Upper lobe of right lung (tissue), 1 donor: ENCODE measurements at places on chromosomes 6 and 20.

DNA sequence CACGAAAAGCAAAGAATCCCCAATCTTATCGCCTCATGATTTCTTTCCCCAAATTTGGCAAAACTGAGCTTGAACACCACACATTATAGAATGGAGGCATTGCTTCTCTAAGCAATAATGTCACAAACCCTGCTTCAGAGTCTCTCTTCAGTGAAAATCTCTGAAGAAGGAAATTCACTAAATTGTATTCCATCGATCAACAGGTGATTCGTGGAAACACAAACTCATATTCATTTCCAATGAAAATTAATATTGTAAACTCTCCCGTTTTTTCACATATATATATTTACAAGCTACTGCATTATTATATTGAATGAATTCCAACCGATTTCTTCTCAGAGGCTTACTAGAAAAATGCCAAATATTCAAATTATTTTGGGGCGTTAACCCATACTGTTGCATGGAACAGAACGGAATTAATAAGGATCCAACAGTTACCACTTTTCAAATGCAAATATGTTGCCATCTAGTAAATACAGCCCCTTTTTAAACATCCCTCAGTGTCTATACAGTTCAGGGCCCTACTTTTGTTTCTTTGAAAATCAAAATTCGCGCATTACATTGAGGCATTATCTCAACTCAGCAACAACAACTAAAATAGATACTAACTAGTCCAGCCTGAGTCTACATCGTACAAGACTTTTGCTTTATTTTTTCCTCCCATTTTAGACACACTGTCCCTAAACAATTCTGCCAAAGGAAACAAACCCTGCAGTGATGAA, 1.3 kb downstream of the KIF13A start:
- H3K36me3 ChIP-seq, result no peaks in the 10 kb centered on the region
- peak overlapping the region; percentile 83 for H3K27ac ChIP-seq
- H3K4me3 ChIP-seq, result peak overlapping the region; percentile 66
- peaks cover 24% of the 10 kb centered on the region for H3K4me1 ChIP-seq

DNA sequence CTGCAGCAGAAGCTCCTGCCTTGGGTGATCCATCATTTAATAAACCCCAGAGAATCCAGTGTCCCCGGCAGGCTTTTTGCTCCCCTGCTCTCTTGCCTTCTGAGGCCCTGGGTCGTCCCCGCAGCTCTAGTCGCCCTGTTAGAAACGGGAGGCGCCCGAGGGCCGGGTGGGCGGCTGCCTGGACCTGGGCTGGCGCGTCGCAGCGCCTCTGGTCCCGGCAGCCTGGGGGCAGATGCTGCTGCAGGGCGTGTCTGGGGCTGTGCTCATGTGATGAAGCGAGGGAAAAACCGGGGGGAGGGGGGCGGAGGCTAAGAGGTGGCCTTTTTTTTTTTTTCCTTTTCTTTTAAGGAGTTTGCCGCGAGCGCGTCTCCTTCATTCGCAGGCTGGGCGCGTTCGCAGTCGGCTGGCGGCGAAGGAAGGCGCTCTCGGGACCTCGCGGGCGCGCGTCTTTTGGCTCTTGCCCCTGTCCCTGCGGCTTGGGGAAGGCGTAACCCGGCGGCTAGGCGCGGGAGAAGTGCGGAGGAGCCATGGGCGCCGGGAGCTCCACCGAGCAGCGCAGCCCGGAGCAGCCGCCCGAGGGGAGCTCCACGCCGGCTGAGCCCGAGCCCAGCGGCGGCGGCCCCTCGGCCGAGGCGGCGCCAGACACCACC, 394 bp downstream of the AKAP12 start:
- H3K4me1 ChIP-seq, result no peaks in the 10 kb centered on the region
- peak overlapping the region; percentile 78 for H3K27ac ChIP-seq
- H3K4me3 ChIP-seq, result peak overlapping the region; percentile 62
- H3K36me3 ChIP-seq, result no peaks in the 10 kb centered on the region

- no peak for DNase-seq
- no peak overlapping the region for H3K27ac ChIP-seq
- H3K4me1 ChIP-seq, result no peaks in the 10 kb centered on the region
- H3K4me3 ChIP-seq, result no peak overlapping the region
- no peaks in the 10 kb centered on the region for H3K36me3 ChIP-seq
These were observed 72.2 kb upstream of the FUCA2 start for GRCh38 chr6:143583542-143584327.

DNA sequence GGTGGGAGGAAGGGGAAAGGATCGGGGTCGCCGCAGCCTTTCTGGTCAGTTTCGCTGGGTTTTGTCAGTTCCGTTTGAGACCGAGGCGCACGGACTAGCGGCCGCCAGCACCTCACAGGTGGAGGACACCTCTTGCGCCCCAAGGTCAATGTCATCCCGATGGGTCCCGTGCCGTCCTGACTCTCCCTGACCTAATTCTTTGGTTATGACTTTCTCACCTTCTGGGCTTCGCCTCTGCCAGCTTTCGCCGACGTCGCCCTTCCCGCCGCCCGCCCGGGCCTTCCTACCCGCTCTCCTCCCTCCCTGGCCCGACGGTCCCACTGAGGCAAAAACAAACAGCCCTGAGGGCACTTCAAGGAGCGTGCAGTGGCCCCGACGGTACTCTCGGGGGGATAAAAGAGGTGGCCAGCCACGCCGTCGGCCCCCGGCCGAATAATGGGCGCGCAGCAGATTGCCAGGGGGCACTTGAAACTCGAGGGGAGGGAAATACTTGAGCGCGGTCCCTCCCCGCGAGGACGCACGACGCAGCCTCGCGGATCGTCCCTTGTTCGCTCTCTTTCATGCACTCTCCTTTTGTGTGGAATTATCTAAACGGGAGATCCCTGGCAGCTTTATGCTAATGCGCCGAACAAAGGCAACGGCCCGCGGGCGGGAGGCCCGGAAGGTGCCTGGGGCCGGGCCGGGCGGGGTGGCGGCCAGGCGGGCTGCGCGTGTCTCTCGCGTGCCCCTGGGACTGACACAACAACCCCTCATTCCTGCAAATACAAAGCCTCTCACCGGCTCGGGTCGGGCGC, 3.9 kb upstream of the INSM1 start:
- no peak for DNase-seq
- H3K36me3 ChIP-seq, result no peaks in the 10 kb centered on the region
- no peak overlapping the region for H3K27ac ChIP-seq
- peaks cover 24% of the 10 kb centered on the region for H3K4me1 ChIP-seq

DNA sequence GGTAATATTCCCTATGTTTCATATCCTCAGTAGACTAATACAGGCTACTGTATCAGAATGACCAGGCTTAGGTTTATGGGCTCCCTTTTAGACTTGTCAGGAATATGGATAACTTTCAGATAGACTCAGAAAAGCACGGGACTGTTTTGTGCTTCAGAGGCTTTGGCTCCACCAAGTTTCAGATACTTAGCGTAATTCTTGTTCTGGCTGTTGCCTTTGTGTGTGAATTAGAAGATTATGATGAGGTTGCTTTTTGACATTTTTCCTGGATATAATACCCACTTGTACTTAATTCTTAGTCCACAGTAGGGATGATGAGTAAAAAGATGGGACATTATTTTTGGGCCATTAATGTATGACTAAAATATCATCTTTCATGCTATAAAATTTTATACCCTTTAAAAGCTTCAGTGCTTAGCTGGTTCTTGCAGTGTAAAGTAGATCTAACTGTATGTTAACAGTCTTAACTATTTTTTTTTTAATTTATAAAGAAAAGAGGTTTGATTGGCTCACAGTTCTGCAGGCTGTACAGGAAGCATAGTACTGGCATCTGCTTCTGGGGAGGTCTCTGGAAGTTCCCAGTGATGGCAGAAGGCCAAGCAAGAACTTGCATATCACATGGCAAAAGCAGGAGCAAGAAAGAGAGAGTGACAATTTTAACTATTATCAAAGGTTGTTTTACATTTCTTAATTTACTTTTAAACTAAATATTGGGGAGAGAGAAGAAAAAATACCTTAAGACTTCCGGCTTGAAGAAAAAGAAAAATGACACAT, 120.7 kb downstream of the ZFAND3 start:
- DNase-seq, result no peak
- no peaks in the 10 kb centered on the region for H3K27me3 ChIP-seq
- peaks cover 11% of the 10 kb centered on the region for H3K4me1 ChIP-seq
- H3K4me3 ChIP-seq, result no peak overlapping the region
- no peaks in the 10 kb centered on the region for H3K36me3 ChIP-seq
- no peak overlapping the region for H3K27ac ChIP-seq

- no peaks in the 10 kb centered on the region for H3K27me3 ChIP-seq
- peak overlapping the region; percentile 56 for H3K4me3 ChIP-seq
- H3K27ac ChIP-seq, result peak overlapping the region; percentile 88
- H3K4me1 ChIP-seq, result peaks cover 8% of the 10 kb centered on the region
- H3K36me3 ChIP-seq, result no peaks in the 10 kb centered on the region
- DNase-seq, result no peak
These were observed 11.6 kb upstream of the ELOVL5 start for GRCh38 chr6:53360093-53360912.

- H3K27me3 ChIP-seq, result no peaks in the 10 kb centered on the region
- no peak overlapping the region for H3K27ac ChIP-seq
- H3K4me3 ChIP-seq, result no peak overlapping the region
- H3K36me3 ChIP-seq, result no peaks in the 10 kb centered on the region
- no peak for DNase-seq
- H3K4me1 ChIP-seq, result peaks cover 2% of the 10 kb centered on the region
These were observed 116.6 kb downstream of the SLC22A3 start for GRCh38 chr6:160464744-160465143.

GRCh38 chr6:29796026-29796425, 31.6 kb upstream of the HLA-G start:
- peaks cover 9% of the 10 kb centered on the region for H3K27me3 ChIP-seq
- H3K4me3 ChIP-seq, result no peak overlapping the region
- no peaks in the 10 kb centered on the region for H3K4me1 ChIP-seq

DNA sequence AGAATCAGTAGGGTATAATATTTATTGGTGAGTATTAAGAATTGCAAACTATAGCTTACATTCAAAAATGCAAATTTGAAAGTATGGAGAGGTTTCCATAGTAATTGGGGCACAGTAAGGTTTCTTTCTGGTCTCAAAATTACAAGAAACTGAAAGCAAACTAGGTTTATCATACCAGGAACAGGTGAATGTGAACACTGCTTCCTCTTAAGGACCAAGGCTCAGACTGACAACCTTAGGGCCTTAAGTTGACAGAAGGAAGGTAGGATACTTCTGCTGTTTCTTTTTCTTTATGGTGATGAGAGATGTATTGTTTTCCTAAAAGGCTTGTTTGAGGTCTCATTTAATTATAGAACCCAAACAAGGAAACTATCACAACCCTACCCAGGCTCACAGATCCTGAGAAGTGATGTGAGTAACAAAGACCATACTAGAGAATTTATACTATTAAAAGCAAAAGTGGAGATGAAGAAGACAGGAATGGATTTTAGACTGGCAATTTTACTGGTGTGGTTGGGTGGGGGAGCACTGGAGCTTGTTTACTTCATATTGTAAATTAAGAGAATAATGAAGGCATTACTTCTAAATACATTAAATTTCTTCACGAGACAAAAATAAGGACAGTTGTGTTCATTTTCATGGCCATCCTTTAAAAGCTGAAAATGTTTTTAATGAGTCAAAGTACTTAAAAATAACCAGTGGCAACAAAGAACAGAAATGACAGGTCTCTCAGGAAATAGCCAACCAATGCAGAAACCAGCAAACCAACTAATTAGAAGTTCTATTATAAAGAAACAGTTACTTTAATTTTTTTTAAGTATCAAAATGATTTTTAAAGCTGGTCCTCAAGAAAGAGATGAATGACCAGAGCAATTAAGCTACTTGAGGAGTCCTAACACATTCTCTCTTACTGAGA, 21.3 kb downstream of the STAU1 start:
- DNase-seq, result no peak
- H3K27ac ChIP-seq, result no peak overlapping the region
- H3K4me1 ChIP-seq, result peaks cover 21% of the 10 kb centered on the region

- no peaks in the 10 kb centered on the region for H3K36me3 ChIP-seq
- no peaks in the 10 kb centered on the region for H3K4me1 ChIP-seq
- H3K27me3 ChIP-seq, result no peaks in the 10 kb centered on the region
- DNase-seq, result no peak
These were observed 122.1 kb downstream of the PDSS2 start for GRCh38 chr6:107337191-107337741.

- no peak for DNase-seq
- no peak overlapping the region for H3K27ac ChIP-seq
- H3K4me1 ChIP-seq, result no peaks in the 10 kb centered on the region
- H3K27me3 ChIP-seq, result no peaks in the 10 kb centered on the region
- no peaks in the 10 kb centered on the region for H3K36me3 ChIP-seq
These were observed 65.1 kb downstream of the CGA start for GRCh38 chr6:87029711-87030314.

DNA sequence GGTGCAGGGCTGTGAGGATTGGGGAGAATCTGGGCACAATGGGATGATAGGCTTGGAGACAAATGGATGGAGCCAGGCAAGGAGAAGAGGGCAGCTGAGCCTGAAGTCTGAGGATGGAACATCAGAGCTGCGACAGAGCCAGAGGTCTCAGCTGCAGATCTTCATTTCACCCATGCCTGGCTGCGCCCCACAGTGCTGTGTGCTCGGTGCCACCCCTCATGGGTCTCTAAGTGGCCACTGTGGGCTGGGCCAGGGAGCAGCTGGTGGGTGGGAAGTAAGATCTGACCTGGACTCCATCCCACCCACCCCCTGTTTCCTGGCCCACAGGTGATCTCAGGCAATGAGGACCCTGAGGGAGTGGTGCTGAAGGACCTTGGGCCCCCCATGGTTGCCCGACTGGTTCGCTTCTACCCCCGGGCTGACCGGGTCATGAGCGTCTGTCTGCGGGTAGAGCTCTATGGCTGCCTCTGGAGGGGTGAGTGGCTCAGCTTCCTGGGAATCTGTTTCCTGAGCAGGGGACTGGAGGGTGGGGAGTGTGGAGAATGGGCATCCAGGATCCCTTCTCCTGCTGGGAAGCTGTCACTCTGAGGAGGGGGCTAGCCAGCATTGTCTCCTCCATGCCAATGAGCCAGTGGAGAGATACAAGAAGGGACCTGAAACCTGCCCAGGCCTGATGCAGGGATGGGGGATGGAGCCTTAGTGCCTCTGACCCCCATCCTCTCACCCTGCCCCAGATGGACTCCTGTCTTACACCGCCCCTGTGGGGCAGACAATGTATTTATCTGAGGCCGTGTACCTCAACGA, 6.5 kb downstream of the DDR1 start:
- H3K27me3 ChIP-seq, result no peaks in the 10 kb centered on the region
- no peak overlapping the region for H3K4me3 ChIP-seq
- no peak overlapping the region for H3K27ac ChIP-seq
- DNase-seq, result peak; percentile 16
